NCI-H226 (cell line): ENCODE measurements at places on chromosomes 2 and 18.

- no peak for DNase-seq
Measured at GRCh38 chr2:111995148-111995547, 59.9 kb upstream of the TMEM87B start.

- DNase-seq = no peak
Measured at GRCh38 chr2:236507393-236508085, 62.1 kb upstream of the ACKR3 start.

DNA sequence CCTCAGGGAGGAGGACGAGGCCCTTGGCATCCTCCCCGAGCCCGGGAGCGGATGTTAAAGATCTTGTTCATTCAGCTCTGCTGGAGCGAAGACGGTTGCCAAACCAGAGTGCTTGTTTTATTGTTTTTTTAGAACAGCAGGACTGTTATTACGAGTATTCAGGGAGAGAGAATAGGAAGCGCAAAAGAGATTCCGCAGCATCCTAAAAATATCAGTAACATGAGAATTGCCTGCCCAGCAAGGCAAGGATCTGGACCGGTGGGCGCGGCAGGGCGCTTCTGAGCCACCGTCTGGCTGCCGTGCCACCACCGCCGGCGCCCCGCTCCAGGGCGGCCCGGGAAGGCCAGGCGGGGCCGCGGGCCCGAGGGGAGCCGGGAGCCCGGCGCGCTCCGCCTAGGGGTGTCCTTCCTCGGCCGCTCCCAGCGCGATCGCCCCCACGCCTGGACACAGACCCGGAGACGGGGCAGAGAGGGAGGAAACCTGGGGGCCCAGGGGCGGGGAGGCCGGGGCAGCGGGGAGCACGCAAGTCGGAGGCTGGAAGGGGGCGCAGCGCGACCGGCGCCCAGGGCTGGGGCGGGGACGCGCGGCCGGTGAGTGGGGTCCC lies 843 bp downstream of the CYS1 start:
- peak; percentile 40 for DNase-seq

- DNase-seq = no peak
Measured at GRCh38 chr2:216799873-216800431, 59.9 kb downstream of the TNP1 start.

GRCh38 chr2:240435457-240435947 lies at the start of gene GPC1:
GPC1 (plus strand) TSS chr2:240435663; CDS start chr2:240435919, 256 bp downstream.
- DNase-seq = peak; percentile 76

- no peak for DNase-seq
Measured at GRCh38 chr2:160889439-160890170, 270.6 kb upstream of the TANK start.

- DNase-seq = no peak
Measured at GRCh38 chr2:181332044-181332605, 125.1 kb upstream of the ITGA4 start.

- no peak for DNase-seq
Measured at GRCh38 chr18:57587098-57587661, 678 bp upstream of the FECH start.

DNA sequence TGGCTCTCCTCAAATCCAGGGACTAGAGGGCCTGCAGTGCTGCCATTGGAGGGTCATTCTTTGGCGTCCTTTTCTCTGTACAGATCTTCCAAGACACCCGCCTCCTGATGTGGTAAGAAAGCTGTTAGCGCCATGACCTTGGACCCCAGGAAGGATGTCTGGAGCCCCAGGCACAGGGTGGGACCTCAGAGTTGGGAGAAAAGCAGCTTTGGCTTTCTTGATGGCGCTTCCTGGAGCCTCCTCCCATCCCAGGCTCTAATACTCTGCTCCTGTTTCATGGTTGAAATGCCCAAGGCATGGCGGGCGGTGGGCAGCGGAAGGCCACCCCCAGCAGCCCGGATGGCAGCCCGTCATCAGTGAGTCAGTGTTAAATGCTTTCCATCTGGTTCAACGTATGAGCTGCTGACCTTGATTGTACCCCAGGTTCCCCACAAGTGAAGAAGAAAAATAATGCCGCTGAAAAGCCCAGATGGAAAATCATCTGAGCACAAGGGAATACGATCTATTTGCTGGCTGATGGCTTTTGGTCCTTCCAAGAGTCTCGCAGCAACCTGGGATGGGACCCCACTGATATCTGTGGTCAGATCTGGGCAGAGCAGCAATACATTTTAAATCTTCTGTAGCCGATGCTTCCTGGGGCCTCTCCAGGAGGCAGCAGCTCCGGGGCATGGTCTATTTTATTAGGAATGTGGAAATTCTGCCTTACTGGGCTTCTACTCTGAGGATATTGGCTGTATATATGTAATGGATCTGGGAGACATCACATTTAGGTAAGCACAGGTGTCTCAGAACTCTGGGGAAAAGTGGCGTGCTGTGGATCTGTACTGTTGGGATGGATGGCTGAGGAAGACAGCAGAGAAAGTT lies 15.1 kb downstream of the ACKR3 start:
- DNase-seq = no peak

DNA sequence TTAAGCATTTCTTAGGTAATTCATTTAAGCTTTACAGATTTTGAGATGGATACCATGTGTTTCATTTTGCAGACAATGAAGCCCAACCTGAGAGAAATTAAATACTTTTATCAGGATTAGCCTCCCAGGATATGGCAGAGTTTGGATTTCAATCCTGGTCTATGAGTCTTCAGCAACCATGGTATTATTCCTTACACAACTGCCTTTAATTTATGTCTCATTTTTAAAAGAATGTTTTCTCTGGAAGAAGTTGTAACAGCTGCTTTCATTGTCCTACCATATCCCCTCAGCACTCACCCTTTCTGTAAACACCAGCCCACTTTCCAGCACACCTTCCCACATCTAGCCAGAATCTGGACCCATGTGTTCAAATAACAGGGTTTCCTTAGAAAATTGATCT lies 863.7 kb upstream of the VRK2 start:
- no peak for DNase-seq

- DNase-seq = no peak
Measured at GRCh38 chr2:177682836-177683660, 290.5 kb downstream of the AGPS start.

DNA sequence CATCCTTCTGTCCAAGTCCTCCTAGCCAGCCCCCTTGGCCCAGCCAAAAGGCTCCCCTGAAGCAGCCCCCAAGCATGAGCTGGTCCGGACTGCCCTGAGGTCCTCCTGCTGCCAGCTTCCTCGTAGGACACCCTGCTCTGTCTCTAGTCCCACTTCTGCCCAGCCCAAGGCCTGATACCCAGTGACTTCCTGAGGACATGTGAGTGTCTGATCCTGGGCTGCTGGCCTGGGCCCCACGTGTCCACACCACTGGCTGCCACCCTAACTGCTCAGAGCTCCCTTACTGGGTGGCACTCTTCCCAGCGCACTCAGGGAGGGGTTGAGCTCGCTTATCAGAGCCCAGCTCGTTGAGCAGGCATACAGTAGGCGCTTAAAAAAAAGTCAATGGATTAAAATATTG lies 34.4 kb upstream of the PDIA6 start:
- no peak for DNase-seq
